ENCODE measurements at places on chromosomes 7 and 10. TPM values are rescaled to one million over a fixed set of nuclear protein-coding genes. Genes with fewer than 3 reads are reported as not detected.

DNA sequence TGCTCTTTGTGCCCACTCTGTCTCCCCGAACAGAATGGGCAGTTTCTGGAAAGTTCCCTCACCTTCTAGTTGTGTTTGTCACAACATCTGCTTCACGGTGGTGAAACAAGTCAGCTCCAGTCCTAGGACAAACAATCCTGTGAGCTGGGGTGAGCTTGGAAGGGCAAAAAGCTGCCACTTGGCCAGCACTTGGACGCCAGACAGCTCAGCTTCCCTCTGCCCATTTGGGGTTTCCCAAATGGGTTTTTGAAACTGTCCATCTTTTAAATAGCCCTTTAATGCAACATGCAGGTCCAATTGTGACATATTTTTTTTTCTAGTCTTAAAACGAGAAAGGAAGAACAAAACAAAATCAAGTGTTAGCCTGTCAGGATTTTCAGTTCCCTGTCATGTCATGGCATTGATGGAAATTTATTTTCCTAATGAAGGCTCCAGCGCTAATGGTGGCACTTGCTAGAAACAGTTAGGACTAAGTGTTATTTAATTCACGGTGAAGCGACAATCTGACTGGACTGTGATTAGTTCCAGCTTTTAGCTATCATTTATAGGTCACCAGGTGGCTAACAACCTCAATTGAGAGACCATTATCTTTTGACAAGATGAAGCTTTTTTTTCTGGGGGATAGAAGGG lies 181.7 kb downstream of the MYOF start:
- no peak for DNase-seq

FFAR4 gene
- 0.08 TPM for total RNA-seq

DNA sequence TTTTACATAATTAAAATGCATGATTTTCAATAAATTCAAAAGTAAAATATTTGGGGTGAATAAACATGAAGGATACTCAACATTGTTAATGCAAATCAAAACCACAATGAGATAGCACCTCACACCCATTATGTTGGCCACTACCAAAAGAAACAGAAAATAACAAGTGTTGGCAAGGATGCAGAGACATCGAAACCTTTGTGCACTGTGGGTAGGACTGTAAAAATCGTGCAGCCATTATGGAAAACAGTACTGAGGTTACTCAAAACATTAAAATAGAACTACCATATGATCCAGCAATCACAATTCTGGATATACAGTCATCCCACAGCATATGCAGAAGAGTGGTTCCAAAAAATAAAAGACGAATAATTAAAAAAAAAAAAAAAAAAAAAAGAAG lies 13.1 kb downstream of the EZH2 start:
- DNase-seq, result no peak

KIFBP gene
- total RNA-seq, result 54.9 TPM
